ENCODE measurements at places on chromosomes 1 and 21. TPM values are rescaled to one million over a fixed set of nuclear protein-coding genes. Genes with fewer than 3 reads are reported as not detected.

The WNT3A gene
- 0.21 TPM for total RNA-seq

The RIPPLY3 gene
- total RNA-seq: 0.93 TPM

DNA sequence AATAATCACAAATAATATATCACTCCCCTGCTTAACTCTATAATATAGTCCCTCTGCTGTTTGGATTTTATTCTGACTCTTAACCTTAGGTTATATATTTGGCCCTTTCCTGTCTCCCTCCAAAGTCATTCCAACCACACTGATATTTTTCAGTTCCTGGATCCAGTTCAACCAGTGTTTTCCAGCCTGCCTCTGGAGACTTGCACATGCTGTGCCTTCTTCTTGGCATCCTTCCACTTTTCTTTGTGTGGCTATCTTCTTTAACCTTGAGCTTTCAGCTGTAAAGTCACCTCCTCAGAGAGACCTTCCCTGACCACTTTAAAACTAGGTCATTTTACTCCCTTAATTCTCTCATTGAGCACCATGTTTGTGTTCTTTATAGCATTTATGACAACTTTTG is 19.4 kb downstream of the CERS2 start:
- H3K27ac ChIP-seq: no peak overlapping the region
- no peak overlapping the region for H3K4me3 ChIP-seq
- DNase-seq: no peak
- no peaks in the 10 kb centered on the region for H3K27me3 ChIP-seq

The CORT gene
- total RNA-seq: not detected

DNA sequence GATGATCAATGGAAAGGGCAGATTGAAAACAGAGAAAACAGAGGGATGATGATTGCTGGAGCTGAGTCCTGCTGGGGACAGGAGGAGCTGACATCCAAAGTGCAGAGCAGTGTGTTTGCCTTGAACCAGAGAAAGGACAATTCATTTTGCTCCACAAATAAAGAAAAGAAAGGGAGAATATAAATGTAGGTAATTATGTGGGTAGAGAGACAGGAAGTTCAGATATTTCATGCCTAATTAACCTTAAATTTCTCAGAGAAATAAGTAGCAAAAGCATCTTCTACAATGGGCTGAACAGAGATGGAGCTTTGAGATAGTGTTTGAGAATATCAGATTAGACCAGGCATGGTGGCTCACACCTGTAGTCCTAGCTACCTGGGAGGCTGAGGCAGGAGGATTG is 93.2 kb downstream of the TNFSF18 start:
- peaks cover 5% of the 10 kb centered on the region for H3K4me1 ChIP-seq
- no peaks in the 10 kb centered on the region for H3K27me3 ChIP-seq
- H3K4me3 ChIP-seq: no peak overlapping the region
- no peaks in the 10 kb centered on the region for H3K36me3 ChIP-seq
- no peak overlapping the region for H3K27ac ChIP-seq
- no peak for DNase-seq

Data from type B pancreatic cell (in vitro differentiated cells).